ENCODE measurements at places on chromosomes 7 and 10.

DNA sequence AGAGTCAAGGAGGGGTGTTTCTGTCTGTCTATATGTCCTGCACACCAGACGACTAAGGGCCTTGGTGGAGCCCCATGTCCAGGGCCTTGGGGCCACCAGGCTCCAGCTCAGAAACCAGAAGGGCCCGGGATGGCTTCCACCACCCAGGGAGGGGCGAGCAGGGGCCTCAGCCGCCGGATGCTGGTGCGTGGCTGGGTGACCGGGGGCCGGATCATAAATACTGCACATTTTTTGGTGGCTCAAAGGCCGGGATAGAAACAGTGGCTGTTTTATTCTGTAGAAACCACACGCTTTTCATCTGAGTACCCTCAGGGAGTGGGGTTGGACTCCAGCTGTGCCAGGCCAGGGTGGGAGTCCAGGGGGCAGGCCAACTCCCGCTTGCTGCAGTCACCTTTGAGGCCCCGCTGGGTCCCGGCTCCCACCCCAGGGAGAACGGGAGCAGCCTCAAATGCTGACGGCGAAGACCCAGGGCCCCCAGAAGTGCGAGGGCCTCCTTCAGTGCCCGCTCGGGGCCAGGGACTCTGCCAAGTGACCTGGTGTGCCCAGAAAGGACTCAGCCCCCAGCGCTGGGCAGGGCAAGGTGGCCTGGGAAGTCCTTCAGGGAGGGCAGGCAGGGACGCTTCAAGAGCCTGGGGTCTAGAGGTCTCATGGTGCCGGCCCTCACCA lies 28.2 kb downstream of the PDGFA start:
- DNase-seq, result no peak

- DNase-seq, result no peak
Observed at GRCh38 chr7:31091924-31092434, 39.9 kb downstream of the ADCYAP1R1 start.

- DNase-seq, result peak; percentile 92
Observed at GRCh38 chr7:54339073-54339472, 203.1 kb upstream of the VSTM2A start.

DNA sequence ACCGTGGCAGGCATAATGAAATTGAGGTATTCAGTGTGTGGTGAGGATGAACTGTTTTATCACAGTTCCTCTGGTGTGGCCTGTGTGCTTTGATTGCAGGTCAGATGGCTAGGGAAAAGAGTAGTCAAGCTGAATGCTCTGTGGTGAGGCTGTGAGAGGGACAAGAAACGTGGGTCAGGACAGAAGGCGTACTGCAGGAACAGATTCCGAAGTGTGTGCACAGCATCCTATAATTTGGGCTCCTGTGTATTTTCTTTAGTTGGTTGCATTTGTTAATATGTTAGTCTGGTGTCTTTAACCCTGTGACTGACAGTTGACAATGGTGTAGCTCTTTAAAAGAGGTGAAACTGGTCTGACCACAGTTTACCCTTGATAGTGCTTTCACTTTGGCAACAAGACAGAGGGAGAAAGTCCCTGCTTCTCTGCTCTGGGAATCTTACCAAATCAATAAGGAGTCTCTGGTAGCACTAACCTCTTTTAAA lies 76.5 kb downstream of the AUTS2 start:
- no peak for DNase-seq

GRCh38 chr7:1301054-1301881 lies 68.6 kb downstream of the UNCX start:
- no peak for DNase-seq

DNA sequence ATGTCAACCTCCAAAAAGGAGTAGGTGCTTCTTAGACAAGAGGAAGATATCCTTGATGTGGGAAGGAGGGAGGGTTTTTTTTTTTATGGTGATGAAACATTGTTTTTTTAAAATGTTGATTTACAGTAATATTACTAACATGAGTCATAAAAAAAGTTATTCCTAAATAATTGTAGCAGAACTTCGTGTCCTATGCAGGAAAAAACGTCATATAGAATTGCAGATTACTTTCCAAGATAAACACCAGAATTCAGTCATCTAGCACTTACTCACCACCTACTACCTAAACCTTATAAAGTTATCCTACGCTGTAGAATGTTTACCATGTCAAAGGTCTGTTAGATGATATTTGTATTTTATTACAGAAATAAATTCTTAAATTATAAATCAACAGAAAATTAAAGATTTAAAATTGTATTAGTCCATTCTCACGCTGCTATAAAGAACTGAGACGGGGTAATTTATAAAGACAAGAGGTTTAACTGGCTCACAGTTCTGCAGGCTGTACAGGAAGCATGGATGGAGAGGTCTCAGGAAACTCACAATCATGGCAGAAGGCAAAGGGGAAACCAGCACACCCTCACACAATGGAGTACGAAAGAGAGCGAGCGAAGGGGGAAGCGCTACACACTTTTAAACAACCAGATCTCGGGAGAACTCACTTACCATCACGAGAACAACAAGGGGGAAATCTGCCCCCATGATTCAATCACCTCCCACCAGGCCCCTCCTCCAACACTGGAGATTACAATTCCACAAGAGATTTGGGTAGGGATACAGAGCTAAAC lies 105.2 kb upstream of the NEBL start:
- DNase-seq, result peak; percentile 95

DNA sequence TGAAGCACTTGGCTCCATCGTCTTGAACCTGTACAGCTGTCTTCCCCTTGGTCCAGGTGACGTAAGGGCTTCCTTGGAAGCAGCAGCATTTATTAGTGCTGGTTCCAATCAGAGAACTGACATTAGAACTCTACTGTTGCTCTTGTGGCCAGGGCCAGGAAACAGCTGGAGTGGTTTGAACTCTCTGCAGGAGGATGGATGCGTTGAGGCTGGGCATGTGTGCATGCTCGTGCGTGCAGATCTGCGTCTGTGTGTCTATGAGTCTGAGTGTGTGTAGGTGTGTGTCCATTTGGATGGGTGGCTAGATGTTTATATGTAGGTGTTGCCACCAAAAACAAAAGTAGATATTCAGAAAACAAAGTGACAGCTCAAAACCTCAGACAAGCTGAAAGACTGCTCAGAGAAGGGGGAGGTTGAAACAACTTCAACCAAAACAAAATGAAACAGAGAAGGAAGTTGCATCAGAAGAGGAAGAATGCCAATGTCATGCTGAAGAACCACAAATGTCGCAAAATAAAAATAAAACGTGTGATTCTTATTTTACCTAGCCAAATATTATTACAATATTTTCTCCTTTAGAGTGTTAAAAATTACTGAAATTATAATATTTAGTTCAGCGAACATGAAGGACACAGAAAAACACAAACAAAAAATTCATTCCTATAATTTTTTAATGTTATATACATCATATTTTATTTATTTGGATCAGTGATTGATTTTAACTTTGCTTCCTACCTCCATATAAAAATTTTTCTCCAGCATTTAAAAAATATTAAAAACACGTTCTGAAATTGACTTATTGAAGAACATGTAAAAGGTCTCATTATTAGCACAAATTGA lies 96.1 kb upstream of the MKLN1 start:
- DNase-seq, result peak; percentile 59

- no peak for DNase-seq
Observed at GRCh38 chr10:116159197-116159596, 113.8 kb downstream of the GFRA1 start.

DNA sequence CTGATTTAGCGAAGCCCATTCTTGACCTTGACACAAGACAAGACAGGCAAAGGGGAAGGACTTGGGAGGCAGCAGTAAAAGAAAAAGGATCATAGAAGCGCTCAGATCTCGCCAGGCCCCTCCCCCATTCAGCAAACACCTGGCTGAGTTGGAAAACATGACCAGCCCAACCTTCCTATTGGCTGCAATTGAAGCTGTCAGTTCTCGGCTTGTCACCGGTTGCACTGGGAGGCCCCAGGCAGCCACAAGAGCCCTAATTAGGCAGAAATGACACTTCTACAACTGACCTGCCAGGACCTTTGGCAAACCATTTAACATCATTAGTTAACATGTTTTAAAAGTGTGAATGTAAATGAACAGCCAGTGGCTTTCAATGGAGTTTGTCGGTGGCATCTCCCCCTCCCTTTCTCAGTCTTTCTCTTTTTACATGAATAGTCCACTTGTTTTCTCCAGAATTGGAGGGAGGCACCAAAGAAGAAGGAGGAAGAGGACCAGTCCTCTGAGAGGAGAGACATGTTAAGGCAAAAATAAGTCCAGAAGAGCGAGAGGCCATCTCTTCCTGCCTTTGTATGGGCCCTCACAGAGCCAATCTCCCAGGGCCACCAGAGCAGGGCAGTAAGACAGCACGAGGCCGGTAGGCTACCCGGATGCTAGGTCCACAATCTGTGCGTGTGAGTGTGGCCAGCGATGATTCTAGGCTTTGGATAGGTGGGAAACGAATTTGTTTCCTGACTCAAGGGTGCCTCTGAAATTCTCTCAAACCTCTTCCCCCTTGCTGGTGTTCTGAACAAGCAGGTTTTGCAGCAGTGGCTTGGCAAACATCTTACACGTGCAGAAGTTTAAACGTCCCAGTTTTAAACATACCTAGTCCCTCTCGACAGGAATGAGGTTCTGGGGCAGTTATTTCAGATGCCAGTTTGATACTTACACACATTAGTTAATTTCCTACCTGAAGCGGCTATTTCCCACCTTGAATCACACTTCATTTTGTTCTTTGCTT lies 15.0 kb upstream of the ENO4 start:
- no peak for DNase-seq

GRCh38 chr10:80493522-80494051 lies 39.5 kb downstream of the TSPAN14 start:
- DNase-seq, result peak; percentile 92

DNA sequence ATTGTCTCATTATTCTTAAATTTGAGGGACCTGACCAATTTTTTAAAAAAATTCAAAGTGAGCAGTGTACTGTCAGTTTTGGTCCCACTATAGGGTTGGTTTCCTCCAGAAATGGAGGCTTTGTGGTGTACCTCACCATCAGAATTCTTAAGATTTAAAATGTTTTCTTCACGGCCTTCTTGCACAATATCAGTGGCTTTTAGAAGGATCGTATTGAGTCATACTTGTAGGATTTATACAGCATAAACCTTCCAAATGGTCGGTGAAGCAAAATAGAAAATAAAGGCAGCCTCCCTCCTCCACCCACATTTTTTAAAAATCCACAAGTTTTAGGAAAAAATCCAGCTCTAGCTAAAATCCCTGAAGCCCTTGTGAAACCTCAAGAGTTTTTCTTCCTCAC lies 126.4 kb downstream of the RNLS start:
- peak; percentile 81 for DNase-seq

DNA sequence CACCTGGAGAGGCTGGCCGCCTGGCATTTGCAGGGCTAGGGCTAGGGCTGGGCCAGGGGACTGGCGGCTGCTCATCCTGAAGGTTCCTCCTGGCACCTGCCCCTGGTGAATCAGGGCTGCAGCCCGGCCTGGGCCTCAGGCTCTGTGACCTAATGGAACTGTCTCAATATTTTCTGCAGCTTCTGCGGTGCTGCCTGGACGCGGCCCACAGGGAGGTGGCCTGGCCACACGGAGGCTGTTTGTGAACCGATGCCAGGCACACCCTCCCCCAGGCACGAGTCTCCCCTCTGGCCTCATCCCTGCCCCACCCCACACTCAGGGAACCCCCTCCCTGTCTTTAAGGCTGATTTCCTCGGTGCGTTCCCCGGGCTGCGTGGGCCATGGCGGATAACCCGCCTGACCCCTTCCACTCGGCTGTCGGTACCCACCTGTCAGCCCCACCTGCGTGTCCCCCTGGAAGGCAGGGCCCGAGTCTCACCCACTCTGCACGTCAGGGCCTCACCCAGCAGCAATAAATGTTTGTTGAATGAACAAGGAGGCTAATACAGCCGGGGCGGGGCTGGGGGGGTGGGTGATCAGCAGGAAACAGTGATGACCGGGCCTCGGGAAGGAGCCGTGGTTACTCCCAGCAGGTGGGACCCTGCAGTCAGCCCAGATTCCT lies 54.5 kb upstream of the DNAJB6 start:
- no peak for DNase-seq

DNA sequence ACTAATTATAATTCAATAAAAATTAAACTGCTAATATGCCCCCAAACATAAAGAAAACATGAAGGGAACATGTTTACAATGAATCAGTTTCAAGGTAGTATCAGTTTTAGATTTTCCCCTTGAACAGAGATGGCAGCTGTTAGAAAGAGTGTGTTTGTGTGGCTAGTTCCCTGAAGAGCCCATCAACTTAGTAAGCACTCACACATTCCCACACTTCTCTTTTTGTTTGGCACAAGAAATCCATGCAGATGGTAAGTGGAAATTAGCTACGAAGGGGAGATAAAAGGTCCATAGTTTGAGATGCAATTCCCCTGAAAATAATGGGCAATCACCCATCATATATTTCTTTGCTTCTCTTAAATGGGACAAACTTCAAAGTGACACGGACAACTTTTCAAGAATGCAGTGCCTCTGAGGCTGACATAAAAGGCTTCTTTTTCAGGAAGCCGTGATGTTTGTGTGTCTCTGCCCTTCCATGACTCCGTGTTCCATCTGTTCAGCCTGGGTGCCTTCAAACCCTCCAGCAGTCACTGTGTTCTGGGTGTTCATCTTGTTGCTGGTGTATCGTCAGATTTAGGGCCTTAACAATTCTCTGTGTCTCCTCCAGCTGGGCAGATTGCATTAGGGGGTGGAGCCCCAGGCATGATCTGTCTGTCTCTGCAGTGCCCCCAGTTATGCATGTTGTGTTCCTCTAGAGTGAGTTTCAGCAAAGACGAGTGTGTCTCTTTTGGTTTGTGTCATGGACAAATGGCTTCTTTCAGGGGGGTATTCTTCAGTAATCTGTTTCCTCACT lies 259.5 kb upstream of the NPY start:
- no peak for DNase-seq

GRCh38 chr10:14478604-14479003 lies 147.9 kb upstream of the FRMD4A start:
- DNase-seq, result peak; percentile 54

GRCh38 chr7:132475669-132476116 lies 100.6 kb downstream of the PLXNA4 start:
- DNase-seq, result no peak

DNA sequence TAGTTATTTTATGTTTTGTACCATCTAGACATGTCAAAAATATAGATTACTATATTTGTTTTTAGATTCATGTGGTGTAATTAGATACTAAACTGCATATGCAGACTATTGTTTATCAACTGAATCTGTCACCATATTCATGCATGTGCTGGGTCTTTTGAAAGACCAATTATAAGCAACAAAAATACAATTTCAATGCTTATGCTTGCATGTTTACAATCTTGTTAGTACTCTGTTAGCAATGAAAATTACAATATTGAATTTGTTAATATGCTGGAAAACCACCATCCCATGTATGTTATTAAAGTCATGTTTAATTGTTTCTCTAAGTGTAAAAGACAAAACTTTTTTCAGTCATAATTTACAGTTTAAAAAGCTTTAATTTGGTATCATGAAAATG lies 140.9 kb downstream of the HGF start:
- no peak for DNase-seq
